Stimulated activated CD4-positive, alpha-beta T cell treated with anti-CD3 and anti-CD28 coated beads, Interleukin-4, amount 100 ng/mL, for 1 hour (primary cell): ENCODE measurements at places on chromosomes 4 and X.

GRCh38 chr4:121212806-121213205 lies 48.7 kb upstream of the TNIP3 start:
- DNase-seq, result no peak

DNA sequence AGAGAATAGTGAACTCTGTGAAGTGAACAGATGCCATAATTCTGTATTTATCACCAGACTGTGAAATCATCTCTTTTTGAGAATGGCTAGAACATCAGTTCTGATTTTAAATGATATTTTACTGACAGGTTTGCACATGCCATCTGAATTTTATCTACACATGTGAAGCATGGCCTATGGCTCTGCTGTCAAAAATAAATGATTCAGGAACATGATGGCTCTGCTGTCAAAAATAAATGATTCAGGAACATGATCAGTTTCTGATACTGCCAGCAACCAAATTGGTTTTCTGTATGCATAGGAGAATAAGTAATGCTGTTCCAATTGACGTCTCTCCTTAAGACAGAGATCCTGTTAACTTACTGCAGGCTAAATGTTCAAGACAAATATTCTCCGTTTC lies 70.6 kb upstream of the TLL1 start:
- DNase-seq, result no peak

- no peak for DNase-seq
These were observed 455.3 kb downstream of the KCTD8 start for GRCh38 chr4:43993196-43993902.

- DNase-seq, result no peak
These were observed 107.0 kb upstream of the AR start for GRCh38 chrX:67436867-67437266.

GRCh38 chr4:136985683-136986082 lies 546.6 kb downstream of the PCDH18 start:
- DNase-seq, result no peak

DNA sequence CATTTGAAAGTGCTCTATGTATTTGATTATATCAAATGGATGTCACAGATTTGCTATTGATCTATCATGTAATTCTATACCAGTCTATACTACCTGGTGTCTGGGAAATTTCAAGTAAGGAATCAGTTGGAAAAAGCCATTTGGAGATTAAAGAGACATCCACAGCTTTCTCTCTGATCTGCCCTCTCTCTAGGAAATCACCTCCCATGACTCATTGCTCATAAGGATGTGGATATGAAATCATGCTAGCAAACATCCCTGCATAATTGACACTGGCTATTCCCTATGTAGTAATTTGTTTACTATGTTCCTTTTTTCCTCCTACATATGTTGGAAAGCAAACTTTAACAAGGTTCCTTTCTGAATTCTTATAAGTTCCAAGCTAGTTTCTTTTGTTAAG lies 94.3 kb downstream of the TEX13A start:
- no peak for DNase-seq
